ENCODE measurements at places on chromosomes 11 and 22.

DNA sequence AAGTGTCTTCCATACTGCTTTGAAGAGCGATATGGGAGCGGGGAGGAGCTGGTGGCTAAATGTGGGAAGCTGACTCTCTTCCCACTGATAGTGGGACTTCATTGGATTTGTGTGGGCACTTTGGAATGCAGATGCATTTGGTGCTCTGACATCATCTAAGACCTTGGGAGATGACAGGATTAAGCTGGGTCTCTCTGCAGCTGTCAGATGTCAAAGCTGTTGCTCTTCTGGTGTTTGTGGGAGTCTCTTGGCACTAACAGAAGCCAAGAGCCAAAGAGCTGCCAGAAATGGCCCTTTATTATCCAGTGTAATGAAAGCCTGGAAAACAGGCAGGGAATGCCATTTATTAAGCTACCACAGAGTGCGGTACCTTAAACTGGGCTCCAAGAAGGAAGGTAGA lies 20.6 kb downstream of the GRAMD1B start:
- DNase-seq: no peak

GRCh38 chr11:65110354-65110861 lies 1.3 kb upstream of the TM7SF2 start:
- no peak for DNase-seq

- no peak for DNase-seq
Measured at GRCh38 chr11:26078231-26078821, 253.6 kb upstream of the ANO3 start.

DNA sequence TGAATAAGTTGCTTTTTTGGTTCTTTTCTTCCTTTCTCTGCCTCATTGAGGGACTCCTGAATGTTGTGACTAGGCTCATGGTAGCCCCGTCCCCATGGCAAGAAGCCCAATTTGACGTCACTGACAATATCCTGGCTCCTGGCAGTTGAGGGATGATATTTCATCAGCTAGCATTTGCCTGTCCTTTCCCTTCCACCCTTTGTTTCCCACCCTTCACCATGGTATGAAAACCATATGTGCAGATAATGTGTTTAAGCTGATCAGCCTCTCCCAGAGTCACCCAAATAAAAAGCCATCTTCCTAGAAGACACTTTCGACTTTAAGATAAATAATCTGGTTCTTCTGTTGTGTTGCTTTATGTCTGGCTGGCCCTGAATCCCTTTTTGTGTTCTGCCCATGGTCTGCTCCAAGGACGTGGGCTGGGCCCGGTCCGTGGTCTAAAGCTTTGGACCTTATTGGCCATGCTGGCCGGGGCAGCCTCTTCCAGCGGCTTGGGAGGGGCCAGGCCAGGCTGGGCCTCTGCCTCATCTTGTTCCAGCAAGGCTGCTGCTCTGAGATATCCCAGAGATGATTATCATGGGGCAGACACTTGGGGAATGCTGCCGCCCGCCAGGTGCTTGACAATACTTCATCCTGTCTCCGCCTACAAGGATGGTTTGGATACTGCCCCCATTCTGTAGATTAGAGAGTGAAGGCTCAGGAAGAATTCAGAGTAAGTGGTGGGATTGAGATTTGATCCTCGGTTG lies 5.1 kb downstream of the TSPAN18 start:
- DNase-seq: no peak

GRCh38 chr11:128755564-128755963 lies 61.7 kb downstream of the FLI1 start:
- DNase-seq: no peak

GRCh38 chr11:13786688-13787087 lies 118.2 kb downstream of the FAR1 start:
- DNase-seq: no peak

DNA sequence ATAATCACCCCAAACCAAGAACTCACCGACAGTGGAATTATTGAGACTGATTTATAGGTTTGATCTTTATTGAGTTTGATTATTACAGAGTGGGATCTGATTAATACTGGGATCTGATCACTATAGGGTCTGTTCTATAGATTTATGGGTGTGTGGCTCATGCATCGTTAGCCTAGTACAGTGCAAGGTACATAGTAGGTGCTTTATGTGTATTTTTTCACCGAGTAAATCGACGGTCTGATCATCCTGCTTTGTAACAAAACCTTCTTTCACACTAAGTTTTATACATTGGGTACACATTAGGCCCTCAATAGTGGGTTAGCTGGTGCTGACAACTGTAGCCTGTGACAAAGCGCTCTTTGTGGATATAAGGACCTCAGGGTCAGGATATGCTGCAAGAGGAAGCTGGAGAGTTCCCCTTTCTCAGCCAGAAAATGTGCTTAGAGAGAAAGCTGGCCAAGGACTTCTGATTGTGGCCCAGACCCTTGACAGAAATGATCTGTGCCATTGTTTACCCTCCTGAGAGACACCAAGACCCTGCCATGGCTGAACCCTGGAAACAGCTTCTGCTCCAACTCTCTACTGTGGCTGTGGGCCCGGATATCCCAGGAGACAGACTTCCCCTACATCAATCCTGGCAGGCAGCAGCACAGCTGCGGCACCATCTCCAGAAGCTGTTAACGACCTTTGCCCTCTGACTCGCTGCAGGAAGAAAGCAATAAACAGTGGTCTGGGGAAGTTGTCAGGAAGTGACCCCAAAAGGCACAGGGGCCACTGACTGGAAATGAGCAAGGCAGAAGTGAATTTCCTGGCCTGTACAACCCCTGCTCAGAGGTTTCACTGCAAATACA lies 16.1 kb upstream of the TPP1 start:
- no peak for DNase-seq

DNA sequence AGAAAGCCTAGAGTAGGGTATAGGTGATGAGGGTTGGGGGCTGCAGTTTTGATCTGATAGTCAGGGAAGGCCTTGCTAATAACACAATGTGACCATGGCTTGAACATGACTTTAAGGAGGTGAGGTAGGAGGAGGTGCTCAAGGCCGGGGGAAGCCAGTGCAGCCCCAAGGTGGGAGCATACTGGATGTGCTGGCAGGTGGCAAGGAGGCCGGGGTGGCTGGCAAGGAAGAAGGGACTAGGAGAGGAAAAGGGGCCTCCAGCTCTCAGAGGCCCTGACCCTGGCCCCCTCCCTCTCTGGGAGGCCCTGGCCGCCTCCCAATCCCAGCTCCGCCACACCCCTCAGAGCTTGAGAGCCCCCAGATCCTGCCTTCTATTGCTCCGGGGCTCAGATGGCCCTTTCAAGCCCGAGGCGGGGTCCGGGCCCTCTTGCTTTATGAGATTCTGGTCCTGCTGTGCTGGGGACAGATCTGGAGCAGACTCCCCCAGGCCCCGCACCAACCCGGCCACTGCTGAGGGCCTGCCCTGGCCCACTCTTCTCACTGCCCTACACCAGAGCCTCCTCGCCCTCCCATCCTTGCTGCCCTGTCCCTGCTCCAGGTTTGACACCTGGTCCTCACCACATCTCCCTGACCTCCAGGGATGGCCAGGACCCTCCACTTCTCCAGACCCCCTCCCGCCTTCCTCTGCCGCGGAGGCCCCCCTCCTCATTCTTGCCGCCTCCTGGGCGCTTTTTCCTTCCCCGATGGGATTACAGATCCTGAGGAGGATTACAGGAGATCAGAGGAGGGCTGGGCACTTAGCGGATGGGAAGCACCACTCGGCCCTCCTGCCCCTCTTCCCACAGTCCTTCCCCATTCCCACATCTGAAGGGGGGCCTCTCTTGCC lies 1.8 kb downstream of the PITPNM1 start:
- no peak for DNase-seq

- no peak for DNase-seq
Measured at GRCh38 chr11:1326435-1327063, 17.1 kb upstream of the TOLLIP start.

DNA sequence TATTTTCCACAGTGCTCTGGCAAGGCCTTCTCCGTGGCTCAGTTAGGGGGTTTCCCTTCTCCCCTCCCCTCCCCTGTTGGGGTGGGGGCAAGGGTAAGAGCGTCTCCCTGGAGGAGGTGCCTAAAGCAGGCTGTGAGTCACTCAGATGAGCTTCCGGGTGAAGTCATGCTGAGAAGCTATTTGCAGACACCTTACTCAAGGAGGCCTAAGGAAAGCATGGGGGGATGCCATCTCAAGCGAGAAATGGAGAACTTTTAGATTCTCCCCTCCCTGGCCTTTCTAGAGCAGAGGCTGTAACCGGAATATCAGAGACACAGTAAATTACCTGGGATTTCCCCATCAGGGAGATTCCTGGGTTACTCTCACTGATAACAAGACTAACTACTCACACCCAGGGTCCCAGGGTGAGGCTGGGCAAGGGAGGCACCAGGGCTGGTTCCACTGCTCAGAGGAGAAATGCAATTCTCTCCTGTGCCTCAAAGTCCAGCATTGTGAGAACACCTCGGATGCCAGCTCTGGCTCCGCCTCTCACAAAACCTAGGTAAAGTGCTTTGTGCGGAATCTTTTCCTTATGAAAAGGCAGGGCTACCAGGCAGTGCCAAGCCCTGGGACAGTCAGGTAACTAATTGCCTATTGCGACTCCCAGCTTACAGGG lies 123.6 kb downstream of the ABTB2 start:
- no peak for DNase-seq

- DNase-seq: no peak
Measured at GRCh38 chr11:8686325-8686724, 3.7 kb downstream of the RPL27A start.

- no peak for DNase-seq
Measured at GRCh38 chr22:49997251-49997599, 15.3 kb downstream of the IL17REL start.

- no peak for DNase-seq
Measured at GRCh38 chr11:1237128-1237580, 14.3 kb downstream of the MUC5B start.

- DNase-seq: no peak
Measured at GRCh38 chr11:118321386-118322082, 17.0 kb downstream of the CD3E start.

GRCh38 chr11:121071846-121072450 lies 29.1 kb upstream of the TECTA start:
- DNase-seq: no peak

GRCh38 chr11:122671400-122671891 lies 15.9 kb downstream of the UBASH3B start:
- no peak for DNase-seq

- no peak for DNase-seq
Measured at GRCh38 chr22:30813936-30814335, 119.3 kb downstream of the OSBP2 start.

DNA sequence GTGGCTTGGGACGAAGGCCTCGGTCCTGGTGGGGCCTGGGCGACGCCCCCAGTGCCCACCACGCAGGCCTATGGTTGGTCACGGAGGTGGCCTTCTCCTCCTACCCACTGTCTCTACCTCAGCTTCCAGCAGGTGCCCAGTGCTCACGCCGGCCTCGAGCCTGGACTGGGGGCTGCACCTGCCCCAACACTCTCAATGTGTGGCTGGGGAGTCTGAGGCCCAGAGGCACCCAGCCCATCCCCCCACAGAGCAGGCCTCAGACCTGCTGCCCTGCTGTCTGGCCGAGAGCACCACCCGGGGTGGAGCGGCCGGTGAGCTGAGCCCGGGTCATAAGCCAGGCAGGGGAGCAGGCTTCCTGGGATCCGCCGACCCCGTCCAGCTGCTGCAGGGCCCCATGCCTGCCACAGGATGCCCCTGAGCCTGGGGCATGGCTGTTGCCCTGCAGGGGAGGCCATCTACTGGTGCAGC lies 28.6 kb upstream of the MUC5AC start:
- no peak for DNase-seq

- no peak for DNase-seq
Measured at GRCh38 chr11:73761403-73761945, 600 bp upstream of the RAB6A start.

- no peak for DNase-seq
Measured at GRCh38 chr22:45608763-45609180, 62.9 kb upstream of the ATXN10 start.

GRCh38 chr11:92767416-92767815 lies 202.0 kb upstream of the MTNR1B start:
- DNase-seq: no peak

GRCh38 chr11:64787526-64788320 lies 9.4 kb upstream of the SF1 start:
- DNase-seq: no peak

- DNase-seq: no peak
Measured at GRCh38 chr11:16989554-16989953, 24.7 kb downstream of the PLEKHA7 start.

DNA sequence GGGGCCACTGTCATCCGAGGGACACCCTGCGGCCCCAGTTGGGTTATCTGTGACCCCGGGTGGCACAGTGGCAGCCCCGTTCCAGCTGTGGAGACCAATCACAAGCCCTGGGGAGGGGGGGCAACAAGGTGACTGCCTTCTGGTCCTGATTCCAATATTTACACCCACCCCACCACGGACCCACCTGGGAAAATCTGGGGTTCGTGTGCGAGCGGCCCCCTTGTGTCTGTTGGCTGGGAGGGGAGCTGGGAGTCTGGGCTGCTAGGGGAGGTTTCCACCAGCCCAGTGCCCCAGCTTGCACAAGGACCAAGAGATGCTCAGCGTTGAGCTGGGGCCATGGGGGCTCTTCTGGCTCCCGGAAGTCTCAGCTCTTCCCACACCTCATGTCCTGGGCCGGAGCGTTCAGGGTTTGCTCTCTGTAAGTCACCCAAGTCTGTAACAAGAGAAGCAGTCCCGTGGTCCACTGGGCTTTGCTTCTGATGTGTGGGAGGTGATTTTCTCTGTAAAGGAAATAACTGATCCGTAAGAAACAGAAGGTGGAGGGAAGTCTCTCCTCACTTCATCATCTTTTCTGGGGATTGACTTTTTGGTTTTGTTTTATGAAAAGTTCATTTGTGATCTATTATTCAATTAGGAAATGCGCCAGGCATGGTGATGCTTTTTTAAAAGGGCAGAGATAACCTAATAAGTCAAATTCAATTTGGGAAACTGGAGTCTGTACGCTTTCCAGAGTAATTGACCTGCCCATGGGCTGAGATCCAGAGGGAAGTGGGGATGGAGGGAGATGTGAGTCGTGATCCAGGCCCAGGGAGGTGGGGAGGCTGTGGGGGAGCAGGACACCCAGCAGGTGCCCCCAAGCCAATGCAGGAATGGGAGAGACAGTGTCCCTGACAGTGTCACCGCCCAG lies 22.4 kb upstream of the GAL start:
- DNase-seq: no peak

- no peak for DNase-seq
Measured at GRCh38 chr11:113907152-113907551, 2.6 kb downstream of the HTR3B start.

GRCh38 chr11:23555085-23555484 lies 694.8 kb upstream of the CCDC179 start:
- DNase-seq: no peak

- no peak for DNase-seq
Measured at GRCh38 chr11:57224537-57224936, 12.5 kb downstream of the APLNR start.

DNA sequence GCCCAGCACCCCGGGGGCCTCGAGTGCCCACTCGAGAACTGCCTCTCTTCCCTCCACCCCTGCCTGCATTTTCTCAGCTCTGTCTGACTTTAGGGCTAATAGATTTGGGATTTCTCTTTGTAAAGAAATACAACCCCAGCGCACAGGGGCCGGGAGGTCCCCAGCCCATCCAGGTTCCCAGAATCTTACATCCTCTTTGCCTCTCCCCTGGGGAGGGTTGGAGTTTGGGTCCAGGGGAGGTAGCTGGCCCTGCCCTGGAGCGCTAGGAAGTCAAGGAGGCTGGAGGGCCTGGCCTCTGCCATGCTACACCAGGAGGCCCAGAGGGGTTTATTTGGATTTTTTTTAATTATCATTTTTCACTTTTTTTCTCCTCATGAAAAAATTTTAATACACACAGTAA lies 65.7 kb upstream of the LMO1 start:
- DNase-seq: no peak

All from cortex of kidney (tissue), 1 donor.